Astrocyte (in vitro differentiated cells and primary cell): ENCODE measurements at places on chromosomes 2 and 18.

DNA sequence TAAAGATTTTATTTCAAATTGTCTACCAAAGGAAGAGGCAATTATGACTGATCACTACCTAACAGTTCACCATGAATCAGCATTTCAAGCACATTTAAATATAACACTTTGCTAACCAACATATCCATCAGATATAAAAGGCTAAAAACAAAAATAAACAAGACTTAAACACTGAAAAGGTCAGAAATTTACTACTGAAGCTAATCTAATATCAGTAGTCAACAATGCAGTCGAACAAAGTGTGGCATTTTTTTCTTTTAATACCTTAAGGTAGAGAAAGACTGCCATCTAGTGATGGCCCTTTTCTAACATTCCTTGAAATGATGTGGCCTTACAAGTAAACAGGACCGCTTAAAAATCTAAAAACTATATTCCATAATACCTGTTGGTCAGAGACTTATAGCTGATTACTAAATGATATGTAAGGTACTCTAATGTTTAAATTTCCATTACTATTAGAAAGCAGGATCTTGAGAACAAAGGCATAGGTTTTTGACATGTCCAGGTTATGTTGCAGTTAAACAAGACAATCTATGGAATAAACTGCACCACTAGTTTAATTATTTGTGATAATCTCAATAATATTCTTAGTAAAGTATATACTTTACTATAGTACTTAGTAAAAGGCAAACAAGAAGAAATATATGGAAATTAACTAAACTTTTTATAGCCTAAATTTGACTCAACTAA, 80.0 kb downstream of the EXOC6B start:
- DNase-seq, result peak; percentile 46

GRCh38 chr2:108909275-108909823, 79.7 kb downstream of the EDAR start:
- no peak for DNase-seq

- no peak for DNase-seq
These were observed 53.9 kb upstream of the SETBP1 start for GRCh38 chr18:44626807-44627206.

DNA sequence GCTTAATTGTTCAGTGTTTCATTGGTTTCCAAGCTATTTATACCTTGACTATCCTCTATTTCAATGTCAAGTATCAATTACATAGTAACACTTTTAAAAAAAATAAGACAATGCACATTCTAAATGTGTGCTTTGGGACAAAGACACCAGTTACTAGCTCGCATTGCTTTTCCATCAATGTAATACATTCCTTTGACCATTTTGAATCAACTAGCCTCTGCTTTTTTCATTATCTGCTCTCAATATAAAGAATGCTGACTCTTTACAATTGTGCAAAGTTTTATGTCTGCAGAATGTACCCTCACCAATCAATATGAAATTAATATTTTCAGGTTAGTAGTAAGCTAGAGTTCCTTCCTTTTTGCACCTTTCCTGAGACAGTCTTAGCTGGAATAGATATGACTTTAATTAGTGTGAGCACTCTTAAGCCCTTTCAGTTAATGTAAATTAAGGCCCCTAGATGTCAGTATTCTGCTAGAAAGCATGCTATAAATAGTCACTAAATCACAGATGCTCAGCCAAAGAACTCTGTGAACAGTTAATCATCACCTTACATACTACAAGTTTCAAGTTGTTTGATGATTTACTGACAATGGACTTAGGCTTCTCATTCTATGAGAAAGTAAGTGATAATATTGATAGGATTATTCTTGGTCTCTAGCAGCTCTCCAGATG, 413.6 kb downstream of the PTH2R start:
- DNase-seq, result no peak

DNA sequence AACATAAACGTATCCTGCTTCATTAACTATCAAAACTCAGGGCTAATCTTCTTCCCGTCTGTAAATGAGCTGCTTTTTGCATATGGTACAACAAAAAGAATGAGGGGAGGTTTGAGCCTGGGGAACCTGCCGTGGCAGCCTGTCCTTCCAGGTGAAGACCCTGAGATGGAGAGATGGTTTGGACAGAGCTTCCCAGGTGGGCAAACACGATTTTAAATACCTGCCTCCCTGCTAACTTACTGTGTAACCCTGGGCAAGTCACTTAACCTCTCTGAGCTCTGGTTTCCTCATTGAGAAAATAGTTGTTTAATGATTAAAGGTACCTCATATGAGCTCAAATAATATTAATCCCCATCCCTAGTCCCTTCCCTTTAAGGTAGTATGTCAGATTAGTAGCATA, 9.0 kb downstream of the EMX1 start:
- DNase-seq, result no peak

DNA sequence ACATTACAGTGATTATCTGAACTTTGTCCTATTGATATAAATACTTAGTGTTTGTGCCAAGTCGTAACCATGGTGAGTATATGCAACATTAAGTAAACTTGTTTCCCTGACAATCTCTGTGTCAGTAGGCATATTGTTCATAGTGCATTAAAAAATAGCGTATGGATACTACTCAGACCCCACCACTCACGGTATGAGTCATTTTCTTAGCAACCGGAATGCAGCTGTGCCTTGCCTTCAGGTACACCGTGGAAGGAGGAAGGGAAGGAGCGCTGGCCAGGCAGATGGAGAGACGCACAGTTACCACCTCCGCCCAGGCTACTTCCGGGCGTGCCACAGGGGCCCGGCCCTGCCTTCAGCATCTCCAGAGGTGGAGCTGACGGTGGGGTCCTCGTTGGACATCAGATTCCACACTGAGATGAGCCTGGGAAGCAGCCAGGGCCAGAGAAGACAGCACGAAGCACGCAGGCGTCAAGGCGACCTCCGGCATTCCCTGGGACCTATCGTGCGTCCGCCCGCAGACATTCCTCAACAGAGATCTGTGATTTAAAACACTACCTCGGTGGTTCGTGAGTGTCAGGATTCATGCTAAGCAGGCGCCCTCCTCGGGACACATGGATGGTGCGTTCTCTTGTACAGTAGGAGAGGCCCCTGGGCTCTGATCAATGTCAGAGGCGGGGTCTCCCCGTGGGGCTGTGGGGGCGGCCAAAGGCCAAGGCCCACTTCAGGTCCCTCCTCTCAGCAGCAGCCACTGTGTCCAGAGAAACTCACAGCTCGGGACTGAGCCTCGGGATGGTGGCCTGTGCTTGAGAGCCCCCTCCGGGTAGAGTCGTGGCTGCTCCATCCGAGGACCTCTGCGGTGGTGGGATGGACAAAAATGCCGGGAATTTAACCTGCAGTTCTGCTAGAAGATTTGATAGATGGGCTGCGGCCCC, 82.2 kb upstream of the HDAC4 start:
- no peak for DNase-seq

DNA sequence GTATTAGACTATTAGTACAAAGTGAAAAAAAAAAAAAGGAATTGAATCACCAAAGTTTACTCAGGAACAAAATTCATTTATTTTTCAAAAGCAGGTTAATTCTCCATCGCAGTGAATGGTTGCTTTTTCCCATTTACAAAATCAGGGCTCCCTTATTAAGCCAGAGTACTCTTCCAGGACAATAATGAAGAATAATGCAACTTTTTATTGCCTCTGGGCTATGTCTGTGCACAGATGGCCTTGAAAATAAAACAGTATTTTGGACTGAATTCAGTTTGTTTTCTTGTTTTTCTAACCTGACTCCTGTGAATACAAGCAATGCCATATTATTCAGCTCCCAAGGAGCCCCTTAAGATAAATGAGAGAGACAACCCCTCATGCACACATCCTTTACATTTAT, 246.8 kb downstream of the KCNS3 start:
- no peak for DNase-seq

GRCh38 chr2:12428786-12429185, 287.9 kb upstream of the TRIB2 start:
- no peak for DNase-seq

DNA sequence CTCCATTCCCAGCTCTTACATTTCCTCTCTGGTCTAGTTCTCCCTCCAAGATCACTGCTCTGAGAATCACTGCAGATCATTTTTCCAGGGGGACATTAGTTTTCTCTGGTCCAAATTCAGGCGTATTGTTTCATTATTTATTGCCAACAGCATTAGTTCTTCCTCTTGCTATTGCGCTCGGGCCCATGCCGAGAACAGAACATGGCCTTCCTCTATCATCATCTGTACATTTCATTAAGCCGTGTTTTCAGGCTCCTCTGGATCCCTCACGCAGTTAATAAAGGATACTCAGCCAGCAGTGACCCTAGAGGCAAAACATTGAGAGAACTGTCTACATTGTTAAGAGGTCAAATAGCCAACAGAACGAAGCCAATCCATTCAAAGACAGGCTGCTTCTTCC, 63.9 kb downstream of the CCBE1 start:
- DNase-seq, result no peak

DNA sequence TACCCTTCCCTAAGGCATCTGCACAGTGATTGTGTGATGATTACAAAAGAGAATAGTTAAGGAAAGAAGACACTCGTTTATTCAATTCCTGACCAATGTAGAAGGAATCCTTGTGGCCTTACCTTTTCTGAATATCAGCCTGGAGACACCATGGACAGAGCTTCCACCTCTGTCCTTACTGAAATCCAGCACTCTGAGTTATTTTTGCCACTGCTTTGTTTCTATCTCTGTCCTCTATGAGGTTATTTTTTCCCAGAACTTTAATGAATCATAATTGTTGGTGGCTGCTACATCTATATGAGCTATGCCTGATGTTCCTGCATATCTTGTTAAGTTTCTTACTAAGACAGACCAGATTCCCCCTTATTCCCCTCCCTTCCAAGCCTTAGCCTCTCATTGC, 275.1 kb downstream of the SETBP1 start:
- no peak for DNase-seq

- DNase-seq, result no peak
These were observed 10.6 kb downstream of the CNDP1 start for GRCh38 chr18:74544898-74545297.

- no peak for DNase-seq
These were observed 107.7 kb downstream of the HDAC4 start for GRCh38 chr2:239292959-239293774.

DNA sequence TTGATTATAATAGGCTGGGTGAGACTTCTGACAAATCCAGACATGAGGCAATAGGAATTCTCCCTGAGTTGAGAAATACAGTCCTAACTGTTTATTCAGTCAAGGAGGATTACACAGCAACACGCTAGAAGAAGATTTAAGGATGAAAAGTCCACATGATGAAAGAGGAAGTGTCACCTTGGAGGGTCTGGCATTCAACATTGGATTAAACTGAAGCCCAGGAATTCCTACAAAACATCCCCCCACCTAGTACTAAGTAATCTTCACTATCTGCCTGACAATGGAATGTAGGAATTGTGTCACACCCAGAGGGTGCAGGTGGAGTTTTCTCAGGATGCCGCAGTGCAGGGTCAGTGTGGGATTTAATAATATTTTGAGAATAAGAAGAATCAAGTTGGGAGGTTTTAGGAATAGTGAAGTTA, 142.4 kb downstream of the SOCS6 start:
- peak; percentile 61 for DNase-seq

DNA sequence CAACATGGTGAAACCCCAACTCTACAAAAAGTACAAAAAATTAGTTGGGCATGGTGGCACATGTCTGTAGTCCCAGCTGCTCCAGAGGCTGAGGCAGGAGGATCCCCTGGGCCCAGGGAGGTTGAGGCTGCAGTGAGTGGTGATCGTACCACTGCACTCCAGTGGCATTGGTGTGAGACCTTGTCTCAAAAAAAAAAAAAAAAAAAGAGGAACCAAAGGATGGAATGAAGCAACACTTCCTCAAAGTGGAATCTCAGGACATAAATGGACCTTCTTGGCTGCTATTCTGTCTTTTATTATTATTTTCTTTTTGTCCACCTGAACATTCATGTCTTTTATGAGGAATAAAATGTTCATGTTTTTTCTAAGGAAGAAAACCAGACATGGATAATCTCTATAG, 13.7 kb downstream of the GEMIN6 start:
- no peak for DNase-seq

DNA sequence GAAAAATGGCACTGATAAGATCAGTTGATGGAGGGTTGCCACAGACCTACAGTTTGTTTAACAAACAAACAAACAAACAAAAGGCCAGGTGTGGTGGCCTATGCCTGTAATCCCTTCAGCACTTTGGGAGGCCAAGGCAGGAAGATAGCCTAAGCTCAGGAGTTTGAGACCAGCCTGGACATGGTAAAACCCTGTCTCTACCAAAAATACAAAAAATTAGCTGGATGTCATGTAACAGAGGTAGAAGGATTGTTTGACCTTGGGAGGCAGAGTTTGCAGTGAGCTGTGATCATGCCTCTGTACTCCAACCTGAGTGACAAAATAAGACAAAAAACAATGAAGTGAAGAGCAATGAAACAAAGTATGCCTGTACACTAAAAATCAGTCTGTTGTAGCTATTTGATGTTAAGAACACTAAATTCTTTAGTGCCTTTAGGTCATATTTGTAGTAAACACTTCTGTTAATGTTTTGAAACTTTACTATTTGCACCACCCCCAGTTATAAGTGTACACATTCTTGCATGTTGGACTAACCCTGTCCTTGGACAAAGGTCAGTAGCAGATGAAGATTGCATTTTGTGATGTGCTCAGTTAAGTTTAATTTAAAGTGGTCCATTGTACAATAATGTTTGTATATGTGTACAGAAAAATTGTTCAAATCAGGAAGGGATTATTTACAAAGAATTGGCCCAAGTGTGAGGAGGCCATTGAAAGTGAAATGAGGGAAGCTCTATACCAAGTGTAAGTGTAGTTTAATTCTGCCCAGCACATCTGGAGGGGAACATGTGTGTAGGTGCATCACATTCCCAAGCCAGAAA, 73.9 kb downstream of the KYNU start:
- DNase-seq, result no peak

DNA sequence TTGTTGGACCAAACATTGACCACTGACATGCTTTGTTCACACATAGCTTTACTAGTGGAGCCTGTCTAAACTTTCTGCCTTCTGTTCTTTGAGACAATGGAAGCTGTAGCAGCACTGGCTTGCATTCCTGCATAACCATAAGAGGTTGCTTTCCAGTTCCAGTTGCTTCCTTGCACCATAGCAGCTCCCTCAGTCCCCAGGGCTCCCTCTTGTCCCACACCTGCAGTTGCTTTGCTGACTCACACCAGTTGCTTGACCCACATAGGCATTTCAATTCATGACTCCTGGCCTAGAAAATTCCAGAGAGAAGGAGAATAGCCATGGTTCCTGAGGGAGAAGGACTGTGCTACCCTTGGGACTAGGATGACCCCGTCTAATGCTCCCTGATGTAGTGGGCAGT, 20.9 kb downstream of the SGPP2 start:
- no peak for DNase-seq

GRCh38 chr2:33083699-33084387, 137.1 kb downstream of the LTBP1 start:
- DNase-seq, result no peak

DNA sequence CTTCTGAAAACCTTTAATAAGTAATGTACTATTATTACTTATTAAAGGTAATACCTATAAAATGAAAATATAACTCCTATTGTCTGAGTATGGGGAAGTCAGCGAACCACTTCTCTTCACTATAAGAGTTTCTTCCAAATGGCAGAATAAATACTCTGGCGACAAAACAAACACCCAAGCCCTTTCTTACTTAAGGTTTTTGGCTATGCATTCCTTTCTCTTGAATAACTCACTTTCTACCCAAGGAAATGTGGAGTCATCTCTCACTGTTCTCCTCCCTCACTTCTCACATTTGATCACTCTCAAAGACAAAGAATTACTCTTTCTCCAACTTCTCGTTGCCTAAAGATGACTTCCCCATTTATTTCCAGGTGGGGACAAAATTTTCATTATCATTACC, 816.8 kb upstream of the CRIM1 start:
- DNase-seq, result peak; percentile 48
